Activated CD4-positive, alpha-beta T cell treated with anti-CD3 and anti-CD28 coated beads, Interleukin-2, amount 10 ng/mL, durations not matched to agents 7 days and 5 days (primary cell): ENCODE measurements at places on chromosomes 2 and 18. TPM values are rescaled to one million over a fixed set of nuclear protein-coding genes. Genes with fewer than 3 reads are reported as not detected.

Gene TWIST2
- total RNA-seq: not detected

Gene GREB1L
- not detected for total RNA-seq

Gene METTL5
- total RNA-seq: 53.3 TPM

Gene SERPINB3
- not detected for total RNA-seq

Gene CENPO
- 52.0 TPM for total RNA-seq

Gene CYRIA
- 0.31 TPM for total RNA-seq

Gene CENPA
- total RNA-seq: 53.0 TPM

Gene XIRP2
- total RNA-seq: not detected

Gene CLEC4F
- not detected for total RNA-seq

Gene POLE4
- 39.5 TPM for total RNA-seq

Gene CAPN14
- 0.12 TPM for total RNA-seq

Gene COX7A2L
- total RNA-seq: 92.1 TPM

Gene KLHL41
- total RNA-seq: not detected

Gene RAD51AP2
- not detected for total RNA-seq

Gene MEIS1
- not detected for total RNA-seq

Gene LYPD6
- not detected for total RNA-seq

Gene NAT8
- not detected for total RNA-seq

Gene LRATD1
- not detected for total RNA-seq

Gene RASGRP3
- 13.7 TPM for total RNA-seq

Gene NFATC1
- total RNA-seq: 37.1 TPM

Gene ABHD1
- 0.25 TPM for total RNA-seq

Gene REEP1
- total RNA-seq: 0.20 TPM

Gene TMEM247
- total RNA-seq: not detected

Gene APLF
- 3.7 TPM for total RNA-seq

Gene MRO
- total RNA-seq: not detected

Gene NYAP2
- total RNA-seq: not detected

Gene SCN3A
- total RNA-seq: not detected

Gene CFC1B
- not detected for total RNA-seq

Gene CKAP2L
- 78.1 TPM for total RNA-seq

Gene DPYSL5
- total RNA-seq: not detected

Gene RTP5
- total RNA-seq: not detected

Gene MARCHF4
- total RNA-seq: not detected

Gene SPR
- total RNA-seq: 0.12 TPM
